NCI-H524 treated with DMSO at 0.1 percent for 48 hours (cell line): ENCODE measurements at places on chromosomes 5 and 9.

DNA sequence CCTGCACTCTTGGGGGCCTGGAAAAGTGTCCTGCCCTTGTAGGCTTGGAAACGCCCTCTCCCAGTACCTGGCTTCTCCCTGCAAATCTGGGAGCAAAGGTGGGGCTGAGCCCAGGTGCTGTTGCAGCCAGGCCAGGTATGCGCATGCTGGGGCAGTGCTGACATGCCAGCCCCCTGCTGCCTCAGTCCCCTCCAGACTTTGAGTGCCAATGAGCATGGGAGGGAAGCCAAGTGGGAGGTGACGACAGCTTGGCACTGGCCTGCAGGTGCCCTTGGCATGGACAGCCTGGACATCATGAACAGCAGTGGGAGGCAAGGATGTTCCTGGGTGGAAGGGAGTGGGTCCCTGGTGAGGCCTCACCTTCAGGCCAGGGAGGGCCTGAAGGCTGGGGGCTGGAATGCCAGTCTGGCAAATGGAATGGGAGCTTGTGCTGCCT, 1494.4 kb upstream of the NUDT12 start:
- DNase-seq = no peak

GRCh38 chr5:37211661-37212060, 37.5 kb downstream of the CPLANE1 start:
- no peak for DNase-seq

GRCh38 chr5:179964015-179964414, 56.3 kb upstream of the TBC1D9B start:
- DNase-seq = no peak

GRCh38 chr5:133990396-133990795, 14.4 kb downstream of the VDAC1 start:
- no peak for DNase-seq

DNA sequence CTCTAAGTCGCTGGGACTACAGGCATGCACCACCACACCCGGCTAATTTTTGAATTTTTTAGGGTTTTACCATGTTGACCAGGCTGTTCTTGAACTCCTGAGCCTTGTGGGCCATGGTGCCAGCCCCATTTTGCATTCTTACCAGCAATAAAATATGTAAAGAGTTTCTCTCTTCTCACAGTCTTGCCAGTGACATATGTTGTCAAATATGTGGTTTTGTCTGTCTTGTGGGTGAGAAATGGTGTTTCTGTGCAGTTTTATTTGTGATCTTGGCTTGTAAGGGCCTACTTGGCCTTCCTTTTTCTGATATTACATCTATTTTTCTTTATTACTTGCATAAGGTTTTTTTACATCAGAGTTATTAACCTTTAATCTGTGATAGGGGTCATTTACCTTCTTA, 47.1 kb downstream of the SPIN1 start:
- DNase-seq = no peak

- no peak for DNase-seq
Measured at GRCh38 chr5:53302529-53302928, 177.9 kb upstream of the FST start.

DNA sequence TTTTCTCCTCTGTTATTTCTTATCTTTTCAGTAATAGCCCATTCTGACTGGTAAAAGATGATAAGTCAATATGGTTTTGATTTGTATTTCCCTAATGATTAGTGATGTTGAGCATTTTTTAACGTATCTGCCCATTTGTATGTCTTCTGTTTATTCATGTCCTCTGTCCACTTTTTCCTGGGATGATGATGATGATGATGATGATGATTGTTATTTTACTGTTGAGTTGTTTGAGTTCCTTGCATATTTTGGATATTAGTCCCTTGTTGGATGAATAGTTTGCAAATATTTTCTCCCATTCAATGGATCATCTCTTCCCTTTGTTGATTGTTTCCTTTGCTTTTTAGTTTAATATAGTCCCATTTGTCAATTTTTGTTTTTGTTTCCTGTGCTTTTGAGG, 27.0 kb downstream of the UTP15 start:
- no peak for DNase-seq

GRCh38 chr9:81073821-81074220, 615.5 kb downstream of the TLE1 start:
- DNase-seq = no peak

- no peak for DNase-seq
Measured at GRCh38 chr9:97853844-97854695, 1.0 kb downstream of the FOXE1 start.

- DNase-seq = no peak
Measured at GRCh38 chr5:68285851-68286611, 70.5 kb downstream of the PIK3R1 start.

- no peak for DNase-seq
Measured at GRCh38 chr9:96858018-96858573, 3.8 kb upstream of the ZNF782 start.

DNA sequence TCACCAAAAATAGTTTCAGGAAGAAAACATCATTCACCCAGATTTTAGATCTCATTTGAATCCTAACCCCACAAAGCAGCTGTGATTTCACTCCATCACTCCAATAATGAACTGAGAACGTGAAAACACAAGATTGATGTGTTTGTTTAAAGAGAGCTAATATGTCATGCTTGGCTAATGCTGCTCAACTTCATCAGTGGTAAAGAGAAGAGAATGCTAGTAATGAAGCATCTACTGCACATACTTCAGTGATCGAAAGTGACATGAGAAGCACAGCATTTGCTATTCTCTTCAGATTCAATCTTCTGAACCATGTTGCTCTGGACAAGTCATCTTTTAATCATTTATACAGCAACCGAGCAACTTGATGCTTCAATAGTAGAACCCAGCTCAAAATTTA, 874.7 kb downstream of the EFNA5 start:
- no peak for DNase-seq

DNA sequence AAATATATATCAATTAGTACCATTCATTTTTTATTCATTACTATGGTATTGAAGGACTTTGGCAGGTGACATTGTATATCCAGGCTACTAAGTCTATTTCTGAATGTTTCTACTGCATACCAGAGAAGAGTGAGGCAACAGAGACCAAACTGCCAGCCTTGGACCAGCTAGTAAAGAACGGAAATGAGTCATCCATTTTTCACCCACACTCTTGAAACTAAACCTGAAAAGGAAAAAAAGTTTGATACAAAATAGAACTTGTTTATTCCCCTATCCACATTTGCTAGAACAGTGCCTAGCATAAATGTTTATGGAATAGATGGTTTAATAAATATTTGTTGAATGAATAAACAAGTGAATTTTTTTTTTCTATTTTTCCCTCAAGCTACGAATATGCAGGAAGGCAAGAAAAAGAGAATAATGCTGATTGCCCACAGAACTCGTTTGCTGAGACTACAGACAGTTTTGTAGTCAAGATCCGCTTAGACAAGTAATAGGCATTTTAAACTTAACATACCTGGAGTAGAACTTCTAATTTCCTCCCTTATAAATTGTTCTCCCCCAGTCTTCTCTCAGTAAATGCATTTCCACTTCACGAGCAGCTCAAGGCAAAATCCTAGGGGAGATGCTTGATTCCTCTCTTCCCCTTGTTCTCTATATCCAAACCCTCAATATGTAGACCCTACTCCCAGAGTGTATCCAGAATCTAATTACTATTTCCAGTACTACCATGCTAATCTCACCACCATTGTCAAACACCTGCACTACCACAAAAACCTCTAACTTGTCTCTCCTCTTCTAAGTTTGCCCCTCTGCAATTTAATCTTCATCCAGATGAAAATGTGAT, 146.2 kb upstream of the RASA1 start:
- DNase-seq = no peak

GRCh38 chr5:148179234-148179824, 11.0 kb downstream of the SPINK14 start:
- no peak for DNase-seq

DNA sequence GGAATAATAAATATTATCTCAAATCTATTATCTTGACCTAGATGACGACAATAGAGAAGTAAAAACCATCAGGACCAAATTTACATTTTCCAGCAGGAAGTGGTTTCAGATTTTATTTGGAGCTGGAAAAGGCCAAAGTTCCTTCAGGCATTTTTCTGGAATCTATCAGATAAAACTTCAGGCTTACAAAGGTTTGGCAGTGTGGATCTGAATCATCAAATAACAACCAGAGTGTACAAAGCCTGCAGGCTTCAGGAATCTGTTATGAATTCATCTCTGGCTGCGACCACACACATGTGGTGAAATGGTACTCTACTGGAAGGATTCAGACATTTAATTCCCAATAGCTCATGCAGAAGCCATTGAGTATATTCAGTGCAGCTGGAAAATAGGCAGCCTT, 726.4 kb upstream of the GRAMD2B start:
- DNase-seq = no peak

- no peak for DNase-seq
Measured at GRCh38 chr5:75337366-75338021, 474 bp downstream of the HMGCR start.

GRCh38 chr5:111853748-111854147, 96.8 kb upstream of the NREP start:
- no peak for DNase-seq

DNA sequence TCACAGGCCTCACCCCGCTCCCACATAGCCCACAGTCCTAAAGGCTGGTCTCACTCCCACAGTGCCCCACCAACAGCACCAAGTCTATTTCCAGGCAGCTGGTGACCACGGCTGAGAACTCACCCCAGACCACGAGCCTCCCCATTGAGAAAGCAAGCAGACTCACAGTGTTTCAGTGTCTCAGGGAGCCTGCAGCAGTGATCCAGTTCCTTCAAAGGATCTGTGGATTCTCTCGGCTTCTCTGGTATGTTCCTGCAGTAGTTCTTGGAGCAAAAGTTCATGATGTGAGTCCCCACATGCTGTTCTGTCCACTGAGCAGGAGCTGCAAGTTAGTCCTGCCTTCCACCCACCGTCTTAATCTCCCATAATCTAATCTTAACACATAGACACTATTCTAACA, 185.3 kb upstream of the CDH6 start:
- no peak for DNase-seq

GRCh38 chr5:143063175-143063970, 293.2 kb downstream of the ARHGAP26 start:
- DNase-seq = no peak

DNA sequence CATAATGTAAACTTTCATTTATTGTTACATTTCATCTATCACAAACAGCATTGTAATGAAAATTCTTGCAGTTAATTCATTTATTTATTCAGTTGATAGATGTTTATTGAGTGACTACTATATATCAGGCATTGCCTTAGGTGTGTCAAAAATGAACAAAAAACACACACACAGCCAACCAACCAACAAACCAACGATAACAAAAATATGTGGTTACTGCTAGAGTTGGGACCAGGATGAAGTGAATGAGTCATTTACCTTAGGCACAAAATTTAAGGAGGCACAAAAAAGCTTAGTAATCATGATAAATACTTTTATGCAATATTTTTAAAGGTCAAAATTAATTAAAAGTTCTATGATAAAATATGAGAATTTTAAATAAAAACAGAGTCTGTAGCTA, 223.4 kb downstream of the CSNK1G3 start:
- no peak for DNase-seq

- no peak for DNase-seq
Measured at GRCh38 chr9:124786881-124787573, 10.1 kb downstream of the OLFML2A start.

GRCh38 chr5:102857076-102857818, 102.1 kb downstream of the PAM start:
- no peak for DNase-seq

DNA sequence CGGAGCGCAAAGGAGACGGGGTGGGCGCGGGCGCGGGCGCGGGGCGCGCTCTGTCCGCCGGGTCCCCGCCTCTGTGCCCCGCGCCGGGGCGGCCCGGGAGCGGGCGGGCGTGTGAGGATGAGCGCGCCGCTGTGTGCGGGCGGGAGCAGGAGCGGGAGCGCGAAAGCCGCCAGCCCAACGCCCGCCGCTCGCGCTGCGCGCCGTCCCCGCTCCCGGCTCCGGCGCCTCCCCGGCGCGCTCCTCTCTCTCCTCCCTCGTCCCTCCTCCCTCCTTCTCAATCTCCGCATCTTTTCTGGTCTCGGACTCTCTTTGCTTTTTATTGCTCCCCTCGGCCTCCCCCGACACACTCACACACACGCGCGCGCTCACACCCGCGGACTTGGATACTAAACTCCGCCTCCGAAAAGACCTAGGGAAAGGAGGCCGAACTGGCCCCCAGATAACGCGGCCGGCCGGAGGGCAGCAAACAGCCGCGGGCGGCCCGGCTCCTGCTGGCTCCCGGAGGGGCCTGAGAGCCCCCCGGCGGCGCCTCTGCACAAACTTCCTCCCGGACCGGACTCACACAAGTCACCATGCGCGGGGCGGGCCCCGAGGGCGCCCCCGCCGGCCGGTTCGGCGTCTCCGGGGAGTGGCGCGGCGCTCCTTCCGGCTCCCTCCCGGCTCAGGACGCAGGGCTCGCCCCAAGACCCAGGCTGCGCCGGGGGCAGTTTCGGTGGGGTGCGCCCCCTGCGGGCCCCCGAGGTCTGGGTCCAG, at the start of gene FIBCD1:
Gene FIBCD1, minus strand, starts transcription at position 596 of the 753 bp plus-strand sequence. CDS start 640 bp downstream, outside the sequence.
- no peak for DNase-seq

GRCh38 chr9:21741151-21741550, 61.3 kb upstream of the MTAP start:
- no peak for DNase-seq

- DNase-seq = no peak
Measured at GRCh38 chr9:16450043-16450442, 420.4 kb downstream of the BNC2 start.

- no peak for DNase-seq
Measured at GRCh38 chr5:136364307-136364706, 1.0 kb downstream of the TRPC7 start.

DNA sequence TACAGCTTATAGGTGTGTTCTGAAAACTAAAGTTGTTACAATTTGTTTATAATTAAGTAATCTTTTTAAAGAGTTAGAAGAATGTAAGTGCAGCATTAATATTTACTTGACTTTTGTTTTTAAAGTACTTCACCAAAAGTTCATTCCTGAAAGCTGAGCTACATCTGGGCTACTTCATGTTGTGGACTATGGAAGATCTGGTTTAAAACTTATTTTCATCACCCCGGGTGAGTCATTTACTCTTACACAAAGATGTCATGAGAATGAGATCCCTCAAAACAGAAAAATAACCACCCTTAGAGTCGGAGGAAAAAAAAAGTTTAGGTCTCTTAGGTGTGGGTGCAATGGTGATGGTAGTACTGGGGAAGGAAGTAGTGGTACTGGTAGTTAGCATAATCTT, 5.1 kb downstream of the POU5F2 start:
- DNase-seq = no peak

DNA sequence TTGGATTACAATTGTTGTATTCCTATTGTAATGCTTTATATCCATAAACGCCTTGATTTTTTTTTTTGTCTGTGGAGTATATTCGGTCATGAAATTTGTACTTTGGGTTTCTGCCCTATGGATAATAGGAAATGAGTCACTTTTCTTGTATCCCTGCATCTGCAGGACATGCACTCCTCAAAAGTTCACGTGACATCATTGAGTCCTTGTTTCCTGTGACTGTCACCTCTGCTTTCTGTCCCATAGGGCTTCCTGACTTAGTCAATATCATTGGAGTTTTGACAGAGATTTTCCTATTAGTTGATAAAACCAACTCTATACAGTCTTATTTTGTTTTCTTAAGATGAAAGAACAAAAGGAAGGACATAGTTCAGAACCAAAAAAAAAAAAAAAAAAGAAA, 356.3 kb downstream of the MAT2B start:
- DNase-seq = no peak

GRCh38 chr5:90410178-90410762, 714 bp upstream of the CETN3 start:
- no peak for DNase-seq

- DNase-seq = no peak
Measured at GRCh38 chr9:122262073-122262472, 2.6 kb downstream of the RBM18 start.

GRCh38 chr5:69034898-69035297, 58.9 kb upstream of the SLC30A5 start:
- no peak for DNase-seq
